DMS79 treated with DMSO at 0.1 percent for 48 hours (cell line): ENCODE measurements at places on chromosomes 2 and 18.

DNA sequence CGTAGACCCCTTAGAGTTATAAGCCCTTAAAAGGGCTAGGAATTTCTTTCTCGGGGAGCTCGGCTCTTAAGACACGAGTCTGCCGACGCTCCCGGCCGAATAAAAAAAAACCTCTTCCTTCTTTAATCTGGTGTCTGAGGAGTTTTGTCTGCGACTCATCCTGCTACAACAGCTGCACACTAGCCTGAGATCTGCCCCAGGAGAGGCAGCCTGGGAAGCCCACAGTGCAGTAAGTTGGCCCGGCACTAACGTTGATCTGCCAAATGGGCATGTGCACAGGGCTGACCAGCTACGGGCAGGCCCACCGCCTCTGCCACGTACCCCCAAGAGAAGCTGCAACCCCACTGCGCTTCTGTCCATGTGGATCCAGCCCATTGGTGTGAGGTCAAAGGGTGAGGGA is 8.4 kb upstream of the LIMS2 start:
- DNase-seq = no peak

GRCh38 chr2:108978709-108979111 is 10.3 kb downstream of the EDAR start:
- DNase-seq = no peak

DNA sequence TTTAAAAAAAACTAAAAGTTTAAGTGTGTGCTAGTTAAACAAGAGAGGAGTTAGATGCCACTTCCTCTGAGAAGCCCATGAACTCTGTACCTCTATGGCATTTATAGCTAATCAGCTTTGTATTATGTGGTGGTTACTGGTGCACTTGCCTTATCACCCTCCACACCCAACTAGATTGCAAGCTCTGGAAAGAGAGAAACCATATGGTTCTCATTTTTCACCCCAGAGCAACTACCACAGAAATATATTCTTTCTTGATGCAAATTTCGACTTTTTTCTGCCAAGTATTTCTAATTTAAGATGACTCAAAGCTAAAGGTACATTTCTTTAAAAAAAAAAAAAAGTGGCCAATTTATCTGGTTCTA is 24.2 kb downstream of the RAPH1 start:
- DNase-seq = no peak

GRCh38 chr18:9482790-9483189 is 7.5 kb downstream of the RALBP1 start:
- no peak for DNase-seq

- DNase-seq = no peak
Observed at GRCh38 chr2:134154246-134154645, 99.6 kb upstream of the MGAT5 start.

DNA sequence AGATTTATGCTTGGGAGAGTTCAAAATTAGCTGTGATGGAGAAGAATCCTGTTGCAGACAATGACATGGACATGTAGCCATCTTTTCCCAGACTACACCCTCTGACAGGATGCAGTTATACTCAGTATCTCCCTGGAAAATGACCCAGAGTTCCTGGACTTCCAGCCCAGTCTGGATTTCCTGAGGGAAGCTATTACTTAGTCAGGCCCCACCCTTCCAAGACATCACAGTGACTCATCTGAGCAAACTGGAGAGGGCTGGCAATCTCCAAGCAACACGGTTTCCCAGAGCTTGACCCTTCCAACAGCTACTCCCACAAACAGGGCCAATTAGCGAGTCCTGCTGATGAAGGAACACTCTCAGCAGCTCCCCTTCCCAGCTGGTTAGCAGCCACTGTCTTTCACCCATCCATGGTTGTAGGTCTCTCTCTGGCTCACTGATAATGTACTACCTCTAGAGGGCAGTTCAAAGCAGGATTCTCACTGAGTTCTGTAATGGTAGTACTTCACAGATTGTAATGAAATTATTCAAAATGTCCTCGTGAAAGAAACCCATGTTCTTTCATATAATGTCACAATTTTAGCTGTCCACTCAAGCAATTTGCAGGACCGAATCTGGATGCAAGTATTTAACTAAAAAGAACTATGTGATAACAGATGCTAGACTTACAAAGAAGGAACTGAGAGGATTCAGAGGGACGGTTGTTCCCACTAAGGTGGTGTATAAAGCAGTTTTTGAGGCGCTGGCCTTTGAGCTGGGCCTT is 110.2 kb downstream of the MDH1 start:
- DNase-seq = no peak

DNA sequence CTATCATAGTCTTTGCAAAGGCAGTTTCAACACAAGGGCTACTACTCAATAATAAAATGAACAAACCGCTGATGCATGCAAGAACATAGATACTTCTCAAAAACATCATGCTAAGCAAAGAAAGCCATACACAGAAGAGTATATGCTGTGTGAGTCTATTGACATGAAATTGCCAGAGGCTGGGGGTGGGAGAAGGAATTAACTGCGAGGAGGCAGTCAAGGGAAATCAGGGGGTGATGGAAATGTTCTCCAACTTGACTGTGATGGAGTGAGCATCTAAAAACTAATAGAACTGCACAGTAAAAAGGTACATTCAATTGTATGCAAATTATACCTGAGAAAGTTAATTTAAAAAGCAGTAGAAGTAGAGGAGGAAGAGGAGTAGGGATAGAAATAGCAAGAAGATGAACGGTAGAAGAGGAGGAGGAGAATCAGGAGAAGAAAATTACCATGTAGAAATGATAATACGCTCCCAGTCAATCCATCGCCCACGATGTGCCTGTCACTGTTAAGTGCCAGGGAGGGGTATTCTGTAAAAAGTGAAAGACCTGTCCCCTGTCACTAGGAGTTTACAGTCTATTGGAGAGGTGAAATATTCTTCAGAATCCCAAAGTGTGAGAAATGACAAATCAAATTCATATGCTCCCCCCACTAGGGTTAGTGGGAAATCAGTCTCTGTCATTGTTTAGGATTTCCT is 90.3 kb downstream of the B3GNT2 start:
- no peak for DNase-seq

DNA sequence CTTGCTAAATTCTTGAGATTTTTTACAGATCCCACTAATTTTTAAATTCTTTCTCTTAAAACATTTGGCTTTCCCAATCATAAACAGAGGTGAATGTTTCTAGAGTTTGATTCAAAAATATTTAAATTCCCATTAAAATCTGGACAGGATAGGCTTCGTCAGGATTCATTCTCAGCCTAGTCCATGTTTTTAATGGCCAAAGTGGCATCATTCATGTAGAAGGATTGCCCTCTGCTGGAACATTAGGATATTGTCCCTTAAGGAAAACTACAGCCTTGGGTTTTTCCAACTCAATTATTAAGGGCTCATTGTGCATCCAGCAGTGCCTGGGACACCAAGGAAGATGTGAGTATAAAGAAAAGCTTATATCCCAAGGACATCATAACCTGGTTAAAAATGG is 71.7 kb downstream of the TPGS2 start:
- DNase-seq = peak; percentile 41

DNA sequence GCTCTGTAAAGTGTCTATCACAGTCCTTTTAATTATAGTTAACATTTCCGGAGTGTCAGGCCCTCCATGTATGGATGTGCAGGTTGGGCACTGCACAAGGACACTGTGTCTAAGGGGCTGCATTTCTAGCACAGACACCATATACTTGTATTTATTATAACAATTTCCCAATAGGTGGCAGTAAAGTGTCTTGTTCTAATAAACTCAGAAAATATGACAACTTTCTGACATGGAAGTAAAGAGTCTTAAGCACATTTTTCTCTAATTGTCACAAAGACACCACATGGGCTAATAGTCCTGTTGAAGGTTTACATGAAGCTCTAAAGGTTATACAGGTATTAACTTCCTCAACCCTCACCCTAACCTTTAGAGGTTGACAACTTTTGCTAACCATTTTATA is 156.6 kb downstream of the DYSF start:
- peak; percentile 27 for DNase-seq

DNA sequence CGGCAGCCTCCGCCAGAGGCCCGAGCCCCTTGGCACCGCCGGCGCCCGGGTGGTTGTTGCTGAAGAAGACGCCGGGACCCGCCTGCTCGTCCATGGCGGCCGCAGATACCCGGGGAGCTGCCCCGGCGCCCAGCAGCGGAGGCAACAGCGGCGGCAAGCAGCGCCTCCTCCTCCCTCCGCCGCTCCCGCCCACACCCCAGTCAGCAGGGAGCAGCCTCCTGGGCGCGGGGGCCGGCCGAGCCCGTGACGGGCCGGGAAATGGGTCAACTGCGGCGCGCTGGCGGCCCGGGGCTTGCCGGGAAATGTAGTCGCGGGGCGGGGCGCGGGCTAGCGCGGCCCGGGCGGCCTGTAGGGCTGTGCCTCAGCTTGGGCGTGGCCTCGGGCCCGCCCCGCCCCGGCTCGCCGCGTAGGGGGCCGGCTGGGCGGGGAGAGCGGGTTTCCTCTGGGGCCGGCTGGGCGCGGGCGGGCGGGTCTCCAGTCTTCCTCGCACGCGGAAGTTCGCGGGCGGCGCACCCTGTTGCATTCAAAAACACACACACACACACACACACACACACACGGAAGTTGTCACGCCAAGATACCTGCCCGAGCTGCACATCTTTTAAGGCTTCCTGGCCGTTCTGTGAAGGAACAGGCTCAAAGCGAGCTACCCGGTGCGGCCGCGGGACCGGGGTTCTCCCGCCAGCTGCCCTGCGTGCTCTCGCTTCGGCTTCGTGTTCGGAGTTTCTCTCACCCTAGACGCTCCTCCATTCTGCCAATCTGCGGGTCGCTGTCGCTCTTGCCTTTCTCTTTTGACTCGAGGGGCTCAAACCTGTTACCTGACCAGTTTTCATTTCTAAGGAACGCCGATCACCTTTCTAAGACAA is at the start of gene STRN:
STRN (minus strand) TSS at position 167 of the 866 bp plus-strand sequence; CDS start at position 94, 73 bp downstream.
- DNase-seq = peak; percentile 87

- peak; percentile 26 for DNase-seq
Observed at GRCh38 chr2:29376541-29376940, 261.3 kb downstream of the CLIP4 start.

DNA sequence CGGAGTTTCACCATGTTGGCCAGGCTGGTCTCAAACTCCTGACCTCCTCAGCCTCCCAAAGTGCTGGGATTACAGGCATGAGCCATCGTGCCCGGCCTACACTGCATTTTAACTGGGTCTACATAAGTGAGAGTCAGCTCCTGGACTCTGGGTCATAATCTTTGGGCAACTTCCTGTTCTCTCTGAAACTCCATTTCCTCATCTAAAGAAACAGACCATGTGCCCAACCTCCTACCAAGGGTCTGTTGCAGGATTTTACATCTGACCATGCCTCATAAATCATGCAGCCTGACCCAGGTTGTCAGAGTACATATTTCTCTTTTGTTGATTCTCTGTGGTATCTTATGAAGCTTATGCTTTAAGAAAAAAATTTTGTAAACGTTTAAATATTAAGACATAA is 280.4 kb downstream of the ALPK2 start:
- no peak for DNase-seq

DNA sequence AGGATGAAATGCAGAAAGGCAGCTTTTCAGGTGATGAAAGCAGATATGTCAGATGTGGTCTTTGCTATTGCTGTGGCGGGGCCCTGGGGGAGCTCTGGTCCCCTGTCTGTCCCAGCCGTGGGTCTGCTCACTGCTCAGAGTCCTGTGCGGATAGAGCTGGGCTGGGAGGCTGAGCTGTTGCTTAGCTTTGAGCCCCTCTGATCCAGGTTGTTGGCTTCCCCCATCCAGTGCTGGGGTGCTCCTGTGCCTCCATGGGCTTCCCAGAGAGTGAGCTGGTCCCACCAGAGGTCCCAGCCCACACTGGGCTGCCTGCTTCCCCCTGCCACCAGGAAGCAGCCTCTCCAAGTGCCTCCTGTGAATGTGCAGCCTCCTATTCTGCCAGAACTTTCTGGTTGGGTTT is 55.4 kb downstream of the SH3RF3 start:
- DNase-seq = no peak

DNA sequence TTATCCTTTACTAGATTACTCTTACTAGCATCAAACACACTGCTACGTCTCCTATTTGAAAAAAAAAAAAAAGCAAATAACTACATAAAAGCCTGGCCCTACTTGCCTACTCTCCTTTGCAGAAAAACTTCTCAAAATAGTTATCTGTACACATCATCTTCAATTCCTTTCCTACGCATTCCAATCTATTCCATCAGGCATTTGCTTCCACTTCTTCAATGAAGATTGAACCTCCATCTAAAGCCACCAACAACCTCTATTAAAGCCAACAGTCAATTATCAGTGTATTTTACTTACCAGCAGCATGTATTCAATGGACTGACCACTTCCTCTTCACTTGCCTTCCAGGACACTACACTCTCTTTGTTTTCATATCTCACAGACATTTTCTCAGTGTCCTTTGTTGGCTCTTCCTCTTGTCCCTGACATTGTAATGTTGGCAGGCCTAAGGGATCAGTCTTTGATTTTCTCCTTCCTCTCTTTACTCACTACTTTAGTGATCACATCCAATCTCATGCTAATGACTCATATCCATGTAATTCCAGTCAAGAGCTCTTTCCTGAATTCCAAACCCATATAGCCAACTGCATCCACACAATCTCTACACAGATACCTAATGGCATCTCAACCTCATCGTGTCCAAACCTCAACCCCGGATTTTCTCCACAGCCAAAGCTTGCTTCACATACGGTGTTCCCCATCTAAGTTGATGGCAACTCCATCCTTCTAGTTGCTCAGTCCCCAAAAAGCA is 131.3 kb downstream of the CCDC148 start:
- DNase-seq = no peak

DNA sequence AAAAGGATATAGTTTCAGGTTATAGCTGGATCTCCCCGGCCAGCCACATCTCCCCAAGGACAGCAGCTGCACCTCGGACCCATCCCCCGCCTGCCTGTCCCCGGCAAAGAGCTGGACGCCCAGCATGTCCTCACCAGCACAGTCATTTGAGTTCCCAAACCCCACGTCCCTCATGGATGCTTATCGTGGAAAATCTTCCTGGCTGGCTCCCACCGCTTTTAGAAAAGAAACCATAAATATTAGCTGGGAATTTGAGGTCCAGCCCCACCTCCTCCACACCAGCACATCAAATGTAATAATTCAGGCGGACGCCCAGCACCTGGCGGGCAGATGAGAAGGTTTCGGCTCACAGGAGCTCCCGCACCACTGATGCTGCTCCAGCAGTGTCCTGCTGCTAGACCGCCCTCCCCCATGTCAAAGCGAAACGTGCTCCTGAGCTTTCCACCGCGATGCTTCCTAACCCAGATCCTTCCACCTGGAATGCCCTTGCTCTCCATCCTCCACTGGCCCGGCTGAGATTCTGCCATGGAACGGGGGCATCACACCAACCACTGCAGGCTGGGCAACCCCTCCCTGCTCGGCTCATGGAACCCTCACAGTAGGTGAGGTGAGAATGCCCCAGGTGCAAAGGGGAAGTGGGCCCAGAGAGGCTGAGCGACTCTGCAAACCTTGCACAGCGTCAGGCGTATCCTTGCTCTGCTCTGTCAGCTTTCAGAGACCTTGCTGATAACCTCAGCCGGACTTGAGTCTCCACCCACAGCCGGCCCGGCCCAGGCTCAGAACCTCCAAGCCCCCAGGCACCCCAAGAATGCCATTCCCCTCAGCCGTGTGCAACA is 71.5 kb upstream of the GPC1 start:
- DNase-seq = no peak

- DNase-seq = no peak
Observed at GRCh38 chr2:230886206-230886605, 21.5 kb downstream of the ITM2C start.
